HEK293T (cell line): ENCODE measurements at places on chromosomes 5 and 9.

DNA sequence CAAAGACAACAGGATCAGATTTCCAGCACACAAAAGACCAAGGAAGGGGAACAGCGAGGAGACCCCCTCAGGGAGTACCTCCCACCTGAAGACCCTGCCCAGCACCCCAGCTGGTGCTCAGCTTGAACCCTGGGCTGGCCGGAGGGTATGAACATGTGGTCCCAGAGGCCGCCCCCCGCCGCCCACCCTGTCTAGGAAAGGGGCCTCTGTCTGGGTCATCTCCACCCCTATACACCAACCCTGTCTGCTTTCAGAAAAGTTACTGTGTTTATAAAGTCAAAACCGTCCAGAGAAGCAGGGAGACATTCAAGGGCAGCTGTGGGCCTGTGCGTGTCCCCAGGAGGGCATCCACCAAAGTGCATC is 72.2 kb downstream of the ADAMTS2 start:
- no peak for DNase-seq

DNA sequence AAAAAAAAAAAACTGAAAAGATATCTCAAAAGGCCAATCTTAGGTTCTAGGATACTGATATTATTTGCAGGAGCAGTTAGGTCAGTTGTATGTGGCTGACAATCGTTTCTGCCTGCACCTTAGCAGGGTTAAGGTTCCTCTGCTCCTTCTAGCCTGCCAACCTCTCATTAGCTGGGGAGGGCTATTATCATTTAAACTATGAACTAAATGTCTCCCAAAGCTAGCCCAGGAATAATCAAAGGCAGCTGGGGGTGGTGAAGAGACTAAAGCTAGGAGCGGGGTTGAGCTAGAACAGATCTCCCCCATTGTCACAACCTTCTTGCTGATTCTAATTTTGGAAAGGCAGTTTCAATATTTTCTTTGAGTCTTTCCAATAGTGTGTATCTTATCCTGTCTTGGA is 99.9 kb downstream of the ICE1 start:
- no peak for DNase-seq

- DNase-seq, result peak; percentile 41
These were observed 2.5 kb downstream of the KIAA1958 start for GRCh38 chr9:112489039-112489546.

DNA sequence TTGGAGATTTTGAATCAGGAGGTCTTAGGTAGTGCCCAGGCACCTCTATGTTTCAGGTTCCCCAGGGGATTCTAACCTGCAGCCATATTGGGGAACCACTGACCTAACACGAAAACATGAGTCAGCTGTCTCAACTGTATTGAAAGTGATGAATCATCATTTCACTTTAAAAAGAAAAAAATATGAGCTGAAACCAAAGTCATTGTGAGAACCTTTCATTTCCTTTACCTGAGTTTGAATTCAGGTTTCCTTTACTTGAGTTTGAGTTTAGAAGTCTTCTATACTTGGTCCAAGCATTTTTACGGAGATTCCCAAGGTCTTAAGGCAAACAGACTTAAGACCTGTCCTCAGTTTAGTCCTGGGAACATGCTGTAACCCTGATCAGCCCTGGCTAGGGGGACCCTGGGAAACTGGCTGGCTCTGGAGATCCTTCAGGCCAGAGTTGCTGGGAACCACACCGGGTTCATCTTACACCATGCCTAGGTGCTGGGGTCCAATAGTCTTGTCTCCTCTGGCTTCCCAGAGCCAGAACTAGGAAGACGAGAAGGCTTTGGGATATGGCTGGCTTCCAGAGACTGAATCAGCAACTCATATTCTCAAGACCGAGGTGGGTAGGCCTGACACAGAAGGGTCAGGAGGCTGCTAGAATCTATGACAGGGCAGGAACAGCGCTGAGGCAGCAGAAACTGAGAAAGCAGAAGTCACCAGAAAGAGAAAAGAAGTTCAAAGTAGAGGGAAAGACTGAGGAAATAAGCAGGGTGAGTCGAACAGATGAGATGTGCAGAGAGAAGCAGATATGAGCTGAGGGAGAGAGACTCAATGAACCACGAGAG is 16.4 kb upstream of the PDCD1LG2 start:
- no peak for DNase-seq

DNA sequence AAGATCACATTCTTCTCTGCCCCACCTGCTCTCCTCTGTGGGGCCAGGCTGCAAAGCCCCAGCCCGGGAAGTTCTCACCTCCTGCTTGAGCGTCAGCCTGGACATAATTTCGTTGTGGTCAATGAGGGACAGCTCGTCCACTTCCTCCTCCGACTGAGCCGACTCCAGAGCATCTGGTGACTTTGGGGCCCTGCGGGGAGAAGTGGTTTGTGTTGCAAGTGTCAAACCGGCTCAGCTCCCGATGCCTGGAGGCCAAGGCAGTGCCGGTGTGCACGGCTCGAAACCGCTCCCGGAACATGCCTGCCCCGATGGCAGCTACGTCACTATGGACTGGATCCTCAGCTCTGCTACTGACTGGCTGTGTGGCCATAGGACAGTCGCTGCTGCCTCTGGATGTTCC is 52.8 kb downstream of the PRRT1B start:
- no peak for DNase-seq

- DNase-seq, result no peak
These were observed 172.9 kb downstream of the GLIS3 start for GRCh38 chr9:4126996-4127395.

GRCh38 chr5:89584339-89584956 is 701.5 kb upstream of the MEF2C start:
- no peak for DNase-seq

DNA sequence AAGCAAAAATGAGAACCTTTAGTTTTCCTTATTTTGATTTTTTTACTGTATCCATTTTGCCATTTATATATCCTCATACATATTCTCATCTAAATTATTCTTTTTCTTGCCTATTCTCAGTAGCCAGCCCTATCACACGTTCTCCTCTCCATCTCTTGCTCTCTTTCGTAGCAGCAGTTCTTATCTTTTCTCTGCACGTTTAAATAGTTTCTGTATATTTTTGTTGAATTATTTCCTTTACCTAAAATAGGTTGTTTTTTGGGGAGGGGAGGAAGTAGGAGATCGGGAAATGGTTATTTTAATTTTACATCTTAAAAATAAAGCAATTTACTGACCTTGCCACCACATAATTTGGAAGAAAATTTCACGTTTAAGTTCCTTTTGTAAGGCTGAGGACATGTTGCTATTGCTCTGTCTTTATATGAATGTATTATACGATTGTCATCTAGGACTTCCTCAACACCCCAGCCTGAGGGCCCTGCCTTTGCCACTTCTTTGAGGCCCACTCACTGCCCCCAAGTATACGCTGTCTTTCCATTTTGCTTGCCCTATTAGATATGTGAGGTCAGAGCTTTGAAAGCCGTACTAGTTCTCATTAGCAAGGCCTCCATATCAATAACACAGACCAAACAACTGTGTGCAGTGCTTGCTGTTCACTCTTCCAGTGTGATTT is 140.3 kb downstream of the GNAQ start:
- no peak for DNase-seq

GRCh38 chr9:86676396-86676795 is 270.9 kb downstream of the GAS1 start:
- no peak for DNase-seq

- DNase-seq, result no peak
These were observed 12.6 kb upstream of the FAM163B start for GRCh38 chr9:133621725-133622267.

GRCh38 chr5:89283728-89284493 is 400.9 kb upstream of the MEF2C start:
- no peak for DNase-seq

- DNase-seq, result no peak
These were observed 27.6 kb downstream of the ZNF462 start for GRCh38 chr9:106890608-106891007.

DNA sequence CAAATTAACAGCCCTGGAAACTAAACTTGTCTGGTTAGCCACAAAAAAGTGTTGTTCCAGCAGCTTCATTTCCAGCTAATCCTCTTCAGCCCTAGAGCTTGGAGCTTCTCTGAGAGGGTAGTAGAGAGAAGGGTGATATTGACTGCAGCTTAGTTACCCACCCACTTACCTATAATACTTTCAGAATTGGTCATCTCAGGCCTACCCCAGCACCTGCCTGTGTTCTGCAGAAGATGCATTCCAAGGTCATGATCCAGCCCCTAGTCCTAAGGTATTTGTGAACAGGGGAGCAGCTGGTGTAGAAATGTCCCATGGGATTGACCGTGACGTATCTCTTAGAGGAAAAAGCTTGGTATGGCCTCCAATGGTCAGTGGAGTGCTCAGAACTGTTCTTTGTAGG is 289.0 kb downstream of the NR3C1 start:
- no peak for DNase-seq

DNA sequence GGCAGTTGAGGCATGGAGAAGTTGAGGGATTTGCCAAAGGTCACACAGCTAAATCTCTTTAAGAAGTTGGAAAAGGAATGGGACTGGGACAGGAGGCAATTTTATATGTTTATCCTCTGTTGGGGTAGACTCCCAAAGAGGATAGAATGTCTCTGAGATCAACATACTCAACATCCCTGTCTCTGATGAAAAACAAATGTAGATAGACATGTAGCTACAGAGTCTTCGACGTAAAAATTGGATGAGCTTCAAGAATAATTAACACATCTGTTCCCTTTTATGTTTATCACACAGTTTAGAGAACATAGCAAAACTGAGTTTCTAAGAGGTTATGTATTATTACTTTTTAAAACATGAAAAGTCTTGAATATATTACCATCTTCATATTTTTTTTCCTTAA is 204.6 kb upstream of the CD180 start:
- DNase-seq, result no peak

- no peak for DNase-seq
These were observed 8.6 kb downstream of the TEK start for GRCh38 chr9:27117489-27118135.

GRCh38 chr5:2797160-2797559 is 45.7 kb upstream of the IRX2 start:
- DNase-seq, result no peak

DNA sequence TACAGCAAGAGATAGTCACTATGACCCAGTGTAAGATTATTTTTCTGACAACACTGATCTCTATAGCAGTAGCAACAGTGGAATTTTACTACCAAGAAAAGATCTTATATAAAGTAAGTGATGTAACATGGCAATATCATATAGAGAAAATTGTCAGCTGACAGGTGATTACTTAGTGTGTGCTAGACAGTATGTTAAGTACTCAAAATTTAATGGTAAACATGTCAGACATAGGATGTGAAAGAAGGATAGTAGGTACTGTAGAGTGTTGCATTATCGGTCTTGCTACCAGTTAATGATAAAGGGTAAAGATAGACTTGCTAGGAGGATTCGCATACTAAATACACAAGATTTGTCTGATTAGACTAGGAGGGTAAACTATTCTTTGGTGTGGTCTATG is 247.4 kb downstream of the CYLC2 start:
- DNase-seq, result no peak

DNA sequence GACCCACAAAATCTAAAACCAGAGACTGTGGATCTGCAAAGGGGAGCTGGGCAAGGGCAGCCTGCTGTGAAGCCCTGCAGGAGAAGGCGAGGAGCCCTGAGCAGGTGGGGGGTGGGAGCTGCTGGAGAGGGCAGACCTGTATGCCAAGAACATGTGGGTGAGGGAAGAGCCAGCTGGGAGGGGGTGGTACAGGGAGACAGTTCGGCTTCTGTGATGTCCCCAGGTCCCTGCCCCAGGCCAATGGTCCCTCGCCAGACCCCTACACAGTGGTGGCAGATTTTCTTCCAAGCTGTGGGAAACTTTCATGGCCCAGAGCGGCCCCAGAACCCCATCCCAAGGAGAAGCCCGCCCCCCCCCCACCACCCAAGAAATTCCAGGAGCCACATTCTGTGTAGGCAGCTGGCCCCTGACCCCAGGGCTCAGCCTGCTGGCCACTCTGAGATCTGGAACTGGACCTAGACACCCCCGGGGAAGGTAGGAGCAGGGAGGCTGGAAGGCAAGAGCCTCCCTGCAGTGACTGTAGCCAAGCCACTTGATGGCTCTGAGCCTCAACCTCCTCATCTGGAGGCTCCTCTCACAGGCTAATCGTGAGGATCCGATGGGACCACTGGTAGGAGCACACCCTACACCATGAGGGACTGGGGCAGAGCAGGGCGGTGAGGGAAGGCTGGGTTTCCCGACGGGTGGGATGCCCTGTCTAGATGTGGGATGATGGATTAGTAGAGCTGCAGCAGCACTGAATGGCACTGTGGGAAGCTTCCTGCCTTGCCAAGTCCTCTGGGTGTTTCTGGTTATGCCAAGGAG is 22.6 kb upstream of the CSF1R start:
- no peak for DNase-seq

DNA sequence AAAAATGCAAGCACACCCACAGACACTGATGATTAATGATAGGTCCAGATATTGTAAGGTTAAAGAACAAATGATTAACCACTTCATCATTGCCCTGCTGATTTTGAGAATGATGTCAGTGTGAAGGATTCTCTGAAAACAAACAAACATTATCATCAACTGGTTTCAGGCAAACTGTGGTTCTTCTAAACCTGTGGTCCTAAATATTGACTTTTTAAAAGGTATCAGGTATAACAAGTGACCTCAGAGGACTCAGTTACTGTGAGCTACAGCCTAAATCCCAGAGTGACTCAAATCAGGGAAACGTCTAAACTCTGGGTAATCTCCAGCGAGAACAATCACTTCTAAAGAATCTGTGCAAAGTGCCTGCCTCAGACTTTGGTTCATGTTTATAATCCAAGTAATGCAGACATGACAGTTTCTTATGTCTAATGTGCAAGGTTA is 172.3 kb upstream of the CDH6 start:
- no peak for DNase-seq

DNA sequence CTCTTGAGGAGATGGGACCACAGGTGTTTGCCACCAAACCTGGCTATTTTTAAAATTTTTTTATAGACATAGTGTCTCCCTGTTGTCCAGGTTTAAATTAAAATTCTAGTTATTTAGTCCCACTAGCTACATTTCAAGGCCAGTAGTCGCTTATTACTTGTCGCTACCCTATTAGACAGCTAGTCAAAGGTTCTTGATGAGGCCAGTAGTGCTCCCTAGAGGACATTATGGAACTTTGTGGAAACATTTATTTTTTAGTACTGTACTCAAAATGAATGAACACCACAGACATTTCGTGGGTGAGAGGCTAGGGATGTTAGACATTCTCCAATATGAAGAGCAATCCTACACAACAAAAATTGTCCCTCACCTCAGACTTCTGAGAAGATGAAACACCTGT is 14.4 kb upstream of the GRXCR2 start:
- no peak for DNase-seq

DNA sequence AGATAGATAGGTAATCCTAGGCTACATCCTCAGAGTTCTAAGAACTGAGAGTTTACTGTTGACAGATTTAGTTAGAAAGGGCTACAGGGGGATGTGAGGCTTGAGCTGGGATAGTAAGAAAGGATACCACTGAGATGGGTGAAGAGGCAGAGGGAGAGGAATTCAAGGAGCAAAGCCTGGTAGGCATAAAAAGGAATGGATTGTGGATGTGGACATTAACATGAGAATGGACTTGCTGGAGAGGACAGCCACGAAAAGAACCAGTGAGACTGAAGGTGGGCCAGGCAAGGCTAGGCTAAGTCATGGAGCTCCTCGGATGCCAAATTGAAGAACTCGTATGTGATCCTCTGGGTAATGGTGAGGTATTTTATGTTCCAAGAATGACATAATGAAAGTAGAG is 211.9 kb downstream of the AOPEP start:
- no peak for DNase-seq
